Spleen (tissue), 13 donors: ENCODE measurements at places on chromosomes 7 and 10.

GRCh38 chr7:116970238-116970910 is 17.1 kb downstream of the ST7 start:
- no peak for DNase-seq

DNA sequence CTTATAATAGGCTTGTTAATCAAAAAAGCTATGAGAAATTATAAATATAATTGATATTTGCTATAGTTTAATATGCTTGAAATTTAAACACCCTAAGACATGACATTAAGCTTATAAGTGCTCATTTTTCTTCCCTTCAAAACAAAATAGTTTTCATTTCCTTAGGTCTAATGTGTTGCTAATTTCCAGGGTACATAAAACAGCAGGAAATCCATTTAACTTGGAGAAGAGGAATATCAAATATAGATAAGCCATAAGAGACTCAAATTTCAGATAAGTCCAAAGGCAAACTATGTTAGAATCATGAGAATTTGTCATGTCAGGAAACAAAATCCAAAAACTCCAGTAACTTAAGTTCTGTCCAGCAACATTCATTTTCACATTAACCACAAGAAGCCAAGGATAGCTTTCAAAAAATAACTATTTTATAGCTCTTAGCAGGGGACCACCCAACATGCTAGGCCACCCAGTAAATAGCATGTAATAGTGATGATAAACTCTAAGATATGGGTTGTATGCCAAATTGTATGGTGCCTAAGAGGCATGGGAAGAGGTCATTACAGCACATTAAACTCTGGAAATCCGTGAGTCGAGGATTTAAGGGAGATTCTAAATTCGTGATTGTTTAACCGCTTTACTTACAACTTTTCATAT is 298.1 kb downstream of the CRPPA start:
- DNase-seq, result no peak

GRCh38 chr7:50303335-50304128 is 984 bp upstream of the IKZF1 start:
- peak; percentile 93 for DNase-seq

DNA sequence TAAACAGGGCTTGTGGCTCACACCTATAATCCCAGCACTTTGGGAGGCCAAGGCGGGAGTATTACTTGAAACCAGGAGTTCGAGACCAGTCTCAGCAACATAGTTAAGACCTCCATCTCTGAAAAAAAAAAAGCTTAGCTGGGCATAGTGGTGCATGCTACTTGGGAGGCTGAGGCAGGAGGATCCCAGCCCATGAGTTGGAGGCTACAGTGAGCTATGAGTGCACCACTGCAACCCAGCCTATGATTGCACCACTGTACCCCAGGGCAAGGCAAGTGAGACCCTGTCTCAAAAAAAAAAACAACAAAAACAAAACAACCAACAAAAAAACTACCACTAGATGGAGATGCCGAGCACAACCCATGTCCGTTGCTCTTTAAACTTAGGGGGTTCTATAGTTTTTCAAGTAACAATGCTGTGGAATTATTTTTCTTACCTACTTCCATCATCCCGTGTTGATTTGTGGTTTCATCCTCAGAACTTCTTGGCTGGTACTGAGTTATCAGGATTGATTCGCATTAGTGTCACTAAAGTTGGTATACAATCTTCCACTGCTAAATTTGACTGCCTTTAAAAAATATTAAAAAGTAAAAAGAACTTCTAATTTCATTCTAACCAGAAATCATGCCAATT is 12.2 kb upstream of the REPIN1 start:
- no peak for DNase-seq

- DNase-seq, result no peak
Measured at GRCh38 chr10:124066781-124067714, 26.4 kb downstream of the CHST15 start.

- no peak for DNase-seq
Measured at GRCh38 chr10:7162331-7162730, 248.5 kb downstream of the SFMBT2 start.

DNA sequence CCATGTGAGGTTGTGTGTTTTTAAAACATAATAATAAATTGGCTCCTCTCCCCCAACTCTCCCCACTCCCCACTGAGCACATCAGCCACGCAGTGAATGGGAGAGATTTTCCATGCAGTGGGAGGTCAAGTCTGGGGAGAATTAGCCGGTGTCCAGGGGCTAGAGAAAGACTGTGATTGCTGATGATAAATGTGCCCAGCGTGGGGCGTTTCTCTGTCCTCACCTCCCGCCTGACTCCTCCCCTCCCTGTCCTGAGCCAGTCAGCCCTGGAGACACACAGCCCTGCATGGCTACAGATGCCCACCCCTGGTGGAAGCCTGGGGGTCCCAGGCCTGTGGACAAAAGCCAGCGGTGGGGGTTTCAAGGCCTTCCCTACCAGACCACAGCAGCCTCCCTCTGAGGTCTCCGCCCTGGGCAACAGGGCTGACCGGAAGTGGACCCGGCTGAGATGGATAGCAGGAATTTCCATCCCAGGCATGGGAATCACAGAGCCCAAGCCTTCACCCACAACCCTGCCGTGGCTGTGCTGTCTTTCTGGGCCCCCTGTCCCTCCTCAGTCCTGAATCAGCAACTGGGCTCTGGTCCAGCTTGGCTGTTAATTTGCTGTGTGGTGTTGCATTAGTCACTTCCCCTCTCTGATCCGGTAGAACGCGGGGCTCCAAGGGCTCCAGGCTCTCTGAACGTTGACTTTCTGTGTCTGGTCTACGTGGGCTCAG is 46.8 kb upstream of the SLC29A3 start:
- no peak for DNase-seq

DNA sequence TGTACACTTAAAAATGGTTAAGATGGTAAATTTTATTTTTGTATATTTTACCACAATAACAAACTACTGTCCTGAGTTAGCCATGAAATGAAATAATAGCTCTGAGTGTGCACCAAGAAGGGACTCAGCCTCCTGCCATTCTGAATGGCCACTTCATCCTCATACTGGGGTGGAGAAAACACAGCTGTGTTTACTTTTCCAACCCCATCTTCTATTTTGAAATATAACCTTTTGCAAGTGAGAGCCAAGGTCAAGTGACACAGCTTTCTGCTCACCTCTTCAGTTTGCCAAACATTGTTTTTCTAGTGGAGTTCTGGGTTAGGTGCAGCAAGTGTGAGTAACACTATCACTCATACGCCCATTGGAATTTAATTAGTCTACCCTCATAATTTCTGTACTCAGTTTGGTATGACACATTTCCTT is 107.4 kb upstream of the GLCCI1 start:
- DNase-seq, result no peak

GRCh38 chr10:5546891-5547680 is 22.3 kb downstream of the CALML3 start:
- DNase-seq, result peak; percentile 22

DNA sequence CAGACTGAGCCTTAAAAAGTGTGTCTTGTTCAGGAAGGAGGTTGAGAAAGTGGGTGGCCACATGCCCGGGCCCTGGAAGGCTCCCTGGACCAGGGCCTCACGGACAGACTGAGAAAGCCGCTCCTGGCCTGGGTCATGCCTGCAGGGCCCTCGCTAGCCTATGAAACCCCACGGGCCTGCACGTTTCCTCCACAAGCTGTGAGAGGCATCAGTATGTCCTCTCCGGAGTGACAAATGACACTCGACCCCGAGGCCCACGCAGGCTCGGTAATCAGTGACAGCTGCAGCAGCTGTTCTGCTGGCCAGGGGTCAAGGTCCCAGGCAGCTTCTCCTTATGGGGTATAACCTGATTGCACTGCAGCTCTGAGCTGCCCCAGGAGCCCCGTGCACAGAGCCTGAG is 47.6 kb downstream of the ASB13 start:
- DNase-seq, result peak; percentile 63

GRCh38 chr10:35959252-35959651 is 317.2 kb upstream of the FZD8 start:
- DNase-seq, result no peak

DNA sequence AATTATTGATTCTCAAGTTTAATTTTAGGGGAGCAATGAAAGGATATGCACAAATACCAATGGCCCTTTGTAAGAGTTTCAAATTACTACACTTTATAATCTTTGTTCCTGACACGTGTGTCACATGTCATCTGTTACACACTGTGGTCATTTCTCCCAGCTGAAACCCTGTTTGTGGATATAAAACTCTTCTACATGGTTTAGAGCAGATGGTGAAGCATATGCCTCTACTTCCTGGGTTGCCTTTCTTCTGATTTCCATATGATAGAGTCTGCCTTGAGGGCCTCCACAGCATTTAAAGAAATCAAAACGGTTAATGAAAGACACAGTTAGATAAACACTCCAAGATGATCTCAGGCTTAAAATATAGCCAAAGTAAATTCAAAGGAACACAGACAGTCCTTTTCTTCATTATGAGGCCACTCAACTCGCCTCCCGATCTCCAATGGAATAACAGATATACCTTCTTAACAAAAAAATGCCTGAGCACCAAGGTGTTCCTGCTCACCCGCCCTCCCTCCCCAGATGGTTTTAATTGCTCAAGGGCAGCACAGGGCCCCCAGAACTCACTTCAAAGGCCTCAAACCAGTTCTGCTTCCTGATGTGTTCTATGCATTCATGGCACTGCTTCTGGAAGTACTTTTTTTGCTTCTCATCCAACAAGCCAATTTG is 75.0 kb downstream of the CPVL start:
- no peak for DNase-seq

- DNase-seq, result no peak
Measured at GRCh38 chr7:83857691-83858090, 208.8 kb upstream of the SEMA3E start.

DNA sequence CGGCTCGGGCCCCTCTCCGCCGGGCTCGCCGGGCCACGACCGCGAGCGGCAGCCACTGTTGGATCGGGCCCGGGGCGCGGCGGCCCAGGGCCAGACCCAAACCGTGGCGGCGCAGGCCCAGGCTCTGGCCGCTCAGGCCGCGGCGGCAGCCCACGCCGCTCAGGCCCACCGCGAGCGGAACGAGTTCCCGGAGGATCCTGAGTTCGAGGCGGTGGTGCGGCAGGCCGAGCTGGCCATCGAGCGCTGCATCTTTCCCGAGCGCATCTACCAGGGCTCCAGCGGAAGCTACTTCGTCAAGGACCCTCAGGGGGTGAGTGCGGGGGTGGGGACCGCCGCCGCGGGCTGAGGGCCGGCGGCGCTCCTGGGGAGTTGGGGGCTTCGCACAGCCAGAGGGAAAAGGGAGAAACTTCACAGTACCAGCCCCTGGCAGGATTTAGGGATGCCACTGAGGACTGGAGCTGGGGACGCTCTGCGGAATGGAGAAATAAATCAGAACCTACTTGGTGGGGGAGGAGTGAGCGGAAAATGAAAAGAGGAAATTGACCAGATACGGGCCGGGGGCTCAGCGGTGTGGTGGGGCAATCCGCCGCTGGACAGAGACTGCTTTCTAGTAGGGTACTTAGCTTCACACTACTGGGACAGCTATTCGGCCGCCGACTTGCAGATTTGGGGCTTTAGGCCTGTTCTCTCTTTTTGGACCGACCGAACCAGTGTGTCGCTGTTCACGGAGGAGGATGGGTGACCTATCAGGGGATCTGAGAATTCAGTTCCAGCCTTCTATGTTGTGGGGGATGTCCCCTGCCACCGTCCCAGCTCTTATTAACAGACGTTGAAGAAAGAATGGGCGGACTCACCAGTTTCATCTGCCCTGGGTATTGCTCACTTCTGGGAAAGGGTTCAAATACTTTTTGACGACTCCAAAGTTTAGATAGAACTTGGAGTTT is 669 bp downstream of the PI4K2A start:
- peak; percentile 85 for DNase-seq

DNA sequence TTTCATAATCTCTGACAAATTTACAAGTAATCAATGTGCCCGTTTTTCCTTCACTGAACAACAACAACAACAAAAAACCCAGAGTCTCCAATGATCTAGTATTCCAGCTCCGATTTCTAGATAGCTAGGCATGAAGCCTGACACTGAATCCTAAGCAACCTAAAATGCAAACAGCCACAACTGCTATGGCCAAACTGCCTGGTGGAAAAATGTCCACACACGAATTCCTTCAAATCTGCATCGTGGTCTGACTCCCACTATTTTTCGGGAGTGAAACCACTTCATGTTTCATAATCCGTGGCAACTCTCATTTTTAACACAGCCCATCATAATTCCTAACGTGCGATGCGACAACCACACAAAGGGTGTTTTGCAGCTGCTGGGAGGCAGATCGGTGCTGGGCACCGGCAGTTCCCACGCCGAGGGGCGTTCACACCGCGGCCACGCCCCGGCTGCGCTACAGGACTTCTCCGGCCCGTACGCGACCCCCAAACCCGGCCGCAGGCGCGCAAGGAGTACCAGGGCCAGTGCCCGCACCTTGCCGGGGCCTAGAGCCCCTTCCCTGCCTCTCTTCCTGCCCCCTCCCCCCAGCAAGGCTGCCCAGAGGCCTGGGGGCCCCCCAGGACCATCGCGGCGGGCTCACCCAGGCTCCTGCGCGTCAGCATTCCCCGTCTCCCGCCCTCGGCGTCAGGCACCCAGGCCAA is 814 bp downstream of the RUFY2 start:
- peak; percentile 88 for DNase-seq

GRCh38 chr7:28190077-28190710 is 9.6 kb upstream of the JAZF1 start:
- no peak for DNase-seq

- DNase-seq, result no peak
Measured at GRCh38 chr7:582931-583330, 63.3 kb upstream of the PDGFA start.

DNA sequence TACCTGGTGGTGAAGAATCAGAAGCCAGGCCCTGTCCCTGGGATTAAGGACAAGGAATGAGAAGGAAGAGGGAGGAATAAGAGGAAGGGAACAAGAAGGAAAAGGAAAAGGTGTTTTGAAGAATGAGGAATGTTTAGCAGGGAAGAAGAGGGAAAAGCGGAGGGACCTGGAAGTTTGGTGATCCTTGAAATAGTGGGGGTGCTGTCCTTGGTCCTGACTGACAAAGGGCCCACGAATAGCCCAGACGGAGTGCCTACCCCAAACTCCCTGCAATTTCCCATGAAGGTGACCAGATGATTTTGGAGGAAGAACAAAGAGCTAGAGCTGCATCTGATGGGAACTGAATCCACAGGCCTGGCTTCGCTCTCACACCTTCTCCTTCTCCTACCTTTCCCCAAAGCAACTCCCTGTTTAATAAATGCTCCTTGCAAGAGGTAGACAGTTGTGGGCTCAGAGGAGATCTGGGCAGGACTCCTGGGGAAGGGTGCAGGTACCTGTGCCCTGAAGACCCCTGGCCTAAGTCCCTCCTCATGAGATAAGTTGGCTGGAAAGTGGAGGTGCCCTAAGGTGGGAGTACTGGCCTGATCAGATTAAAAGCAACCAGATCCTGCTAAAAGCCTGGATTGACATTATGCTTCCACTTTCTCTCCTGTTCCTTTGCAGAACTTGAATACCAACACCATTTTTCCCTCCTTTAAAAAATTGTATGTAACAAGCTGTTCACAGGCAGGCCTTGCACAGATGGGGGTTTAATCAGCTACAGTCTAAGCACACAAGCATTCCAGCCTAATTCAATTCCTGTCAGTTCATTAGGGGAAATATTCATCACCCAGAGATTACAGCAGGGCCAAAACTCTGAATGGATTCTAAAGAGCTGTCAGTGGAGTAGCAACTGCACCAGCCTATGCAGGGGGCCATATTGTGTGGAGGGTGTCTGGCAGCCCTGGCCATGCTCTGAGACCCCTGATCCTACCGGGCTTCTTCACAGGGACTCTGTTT is 19.4 kb downstream of the KAZALD1 start:
- DNase-seq, result no peak

- no peak for DNase-seq
Measured at GRCh38 chr10:109480836-109481235, 442.5 kb downstream of the XPNPEP1 start.
